ENCODE measurements at places on chromosomes 12 and 14.
A peak's percentile ranks its signal among the peaks of the same experiment; 100 is the strongest.

- DNase-seq = no peak
Measured at GRCh38 chr12:68138480-68138879, 21.1 kb downstream of the IFNG start.

DNA sequence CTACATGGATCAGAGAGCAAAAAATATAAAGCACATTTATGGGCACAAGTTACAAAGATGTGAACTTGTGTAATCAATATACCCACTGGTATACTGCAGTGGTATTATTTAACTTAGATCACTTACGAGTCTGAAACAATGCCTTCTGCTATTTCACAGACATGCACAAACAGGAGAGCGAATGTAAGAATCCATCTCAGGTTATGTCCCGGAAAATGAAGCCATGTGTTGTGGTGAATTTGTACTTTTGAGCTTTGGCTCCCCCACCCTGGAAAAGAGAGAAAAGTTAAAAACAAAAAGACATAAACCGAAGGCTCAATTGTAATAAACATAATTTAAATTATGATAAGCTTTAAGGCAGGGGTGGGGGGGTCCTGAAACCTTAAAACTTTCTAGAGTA lies 7.6 kb downstream of the ABCC9 start:
- no peak for DNase-seq

DNA sequence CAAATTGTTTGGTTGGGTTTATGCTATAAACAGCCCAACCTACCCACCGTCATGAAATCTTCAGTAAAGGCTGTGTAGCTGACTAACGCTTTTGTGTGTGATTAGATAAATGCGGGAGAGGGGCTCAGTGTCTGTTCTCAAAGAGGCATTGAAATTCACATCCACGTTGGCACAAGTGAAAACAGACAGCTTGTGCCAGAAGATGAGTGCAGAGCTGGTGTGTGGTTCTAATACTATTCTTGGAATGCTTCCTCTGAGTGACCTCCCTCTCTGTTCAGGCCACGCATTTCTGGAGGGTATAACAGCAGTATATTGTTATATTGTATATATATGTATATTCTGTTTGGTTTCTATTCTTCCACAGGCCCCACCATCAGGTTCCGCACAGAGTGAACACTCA lies 263.8 kb downstream of the APAF1 start:
- DNase-seq = no peak

- peak; percentile 62 for DNase-seq
Measured at GRCh38 chr14:90495357-90496276, 98.8 kb downstream of the CALM1 start.

DNA sequence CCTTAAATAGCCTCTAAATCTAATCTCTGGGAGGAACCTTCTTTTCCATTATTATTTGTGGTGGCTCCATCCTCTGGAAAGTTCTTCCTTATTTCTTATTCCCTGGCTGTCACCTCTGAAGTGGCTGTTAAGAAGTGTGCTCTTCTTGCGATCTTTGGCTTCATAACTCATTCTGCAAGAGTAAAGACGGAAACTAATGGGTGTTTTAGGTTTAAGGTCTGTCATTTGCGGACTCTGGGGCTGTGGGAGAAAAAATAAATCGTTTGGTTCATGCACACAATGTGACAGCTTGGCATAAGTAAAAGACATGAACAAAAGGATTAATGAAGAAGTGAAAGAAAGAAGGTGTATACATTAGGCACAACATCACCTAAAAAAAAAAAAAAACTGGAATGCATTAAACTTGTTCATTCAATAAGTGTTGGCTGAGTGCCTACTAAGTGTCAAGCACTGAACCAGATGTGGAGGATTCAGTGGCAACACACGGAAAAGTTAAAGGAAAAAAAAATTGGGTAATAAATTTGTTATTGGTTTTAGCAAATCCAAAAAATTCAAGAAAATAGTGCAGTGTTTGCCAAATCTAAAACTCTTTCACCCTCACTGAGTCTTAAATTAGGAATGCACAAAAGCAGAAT lies 99.5 kb downstream of the ERGIC2 start:
- DNase-seq = no peak

DNA sequence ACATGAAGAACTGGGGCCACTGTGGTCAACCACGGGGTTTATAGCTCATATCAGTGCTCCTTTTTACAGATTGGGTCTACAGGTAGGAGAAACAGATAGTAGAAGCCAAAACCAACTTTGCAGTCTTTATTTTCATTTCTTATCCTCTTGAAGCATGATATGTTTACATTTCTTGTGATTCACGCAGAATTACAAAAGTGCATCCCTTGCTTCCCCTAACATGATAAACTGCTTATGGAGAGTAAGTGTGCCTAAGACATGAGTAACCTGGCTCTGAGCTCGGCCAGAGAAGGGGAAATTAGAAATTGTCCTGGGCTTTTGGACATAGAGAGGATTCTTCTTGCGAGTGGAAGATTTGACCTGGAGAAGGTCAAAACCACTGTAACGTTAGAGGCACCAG lies 18.4 kb downstream of the PWP1 start:
- no peak for DNase-seq

- DNase-seq = no peak
Measured at GRCh38 chr12:125050868-125051267, 14.4 kb upstream of the AACS start.

GRCh38 chr12:1519642-1520041 lies 74.7 kb downstream of the FBXL14 start:
- DNase-seq = peak; percentile 47

DNA sequence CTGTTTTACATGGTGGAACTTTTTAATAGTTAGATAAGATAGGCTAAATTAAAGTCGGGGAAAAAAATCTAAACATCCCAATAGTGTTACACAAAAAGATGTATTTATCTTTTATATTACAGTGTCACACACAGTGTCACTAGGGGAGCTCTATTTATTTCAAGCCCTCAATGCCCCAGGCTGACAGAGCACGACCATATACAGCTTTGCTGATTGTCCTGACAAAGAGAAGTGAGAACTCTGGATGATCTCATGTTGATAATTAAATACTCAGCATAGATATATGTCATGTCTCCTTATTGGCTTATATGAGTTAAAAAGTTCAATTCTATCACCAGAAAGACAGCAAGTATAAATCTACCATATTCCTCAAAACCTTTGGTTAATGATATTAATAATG lies 594.3 kb downstream of the LRFN5 start:
- peak; percentile 18 for DNase-seq

DNA sequence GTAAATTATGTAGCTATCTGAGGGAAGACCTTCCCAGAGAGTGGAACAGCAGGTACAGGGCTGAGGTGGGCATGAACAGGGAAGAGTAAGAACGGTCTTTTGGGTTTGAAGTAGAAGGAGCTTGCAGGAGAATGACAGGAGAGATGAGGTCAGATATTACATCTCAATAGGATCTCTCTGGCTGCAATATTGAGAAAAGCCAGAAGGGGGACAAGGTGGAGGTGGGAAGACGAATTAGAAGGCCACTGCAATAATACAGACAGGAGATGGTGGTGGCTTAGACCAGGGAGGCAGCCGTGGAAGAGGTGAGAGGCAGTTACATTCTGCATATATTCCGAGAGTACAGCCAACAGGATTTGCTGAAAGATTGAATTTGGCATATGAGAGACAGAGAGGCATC lies 310.2 kb downstream of the APAF1 start:
- DNase-seq = peak; percentile 61
